ENCODE measurements at places on chromosomes 4 and X. TPM values are rescaled to one million over a fixed set of nuclear protein-coding genes. Genes with fewer than 3 reads are reported as not detected.

DNA sequence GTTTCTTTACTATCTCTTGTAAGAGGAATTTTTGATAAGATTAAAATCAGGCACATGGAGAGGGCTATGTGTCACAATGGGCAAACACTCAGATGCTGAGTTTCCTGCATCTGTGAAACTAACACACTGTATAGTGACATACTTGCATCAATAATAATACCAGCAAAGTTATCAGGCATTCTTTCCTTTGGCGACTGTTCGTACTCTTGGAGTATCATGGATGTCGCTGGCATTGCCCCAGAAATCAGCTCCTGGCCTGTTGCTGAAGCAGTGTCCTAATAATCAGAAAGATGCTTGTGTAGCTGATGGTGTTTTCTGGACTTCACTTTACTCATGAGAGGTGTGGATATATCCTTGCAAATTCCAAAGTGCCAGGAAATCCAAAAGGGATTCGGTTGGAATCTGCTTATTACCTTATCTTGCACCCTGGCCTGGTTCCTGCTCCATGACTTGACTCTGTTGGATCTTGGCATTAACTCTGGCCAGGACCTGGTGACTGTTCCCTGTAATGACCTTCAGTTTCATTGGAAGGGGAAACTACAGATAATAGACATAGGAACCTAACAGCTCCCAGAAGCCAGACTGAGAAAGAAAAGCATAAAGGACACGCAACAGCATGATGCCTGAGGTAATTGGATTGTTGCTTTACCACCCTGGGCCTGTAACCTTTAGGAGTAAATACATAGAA, 762.5 kb upstream of the GRIA3 start:
- no peak for DNase-seq

Gene UGT2B10
- 588 TPM for total RNA-seq

- no peak for DNase-seq
Measured at GRCh38 chrX:23901060-23901459, 6.7 kb downstream of the APOO start.

Gene CXCL8
- total RNA-seq, result 0.31 TPM

GRCh38 chr4:108168671-108169523, at the start of gene LEF1:
TSS of gene LEF1 (minus strand) at chr4:108168932. CDS start at chr4:108167767, 1,165 bp downstream.
- DNase-seq, result peak; percentile 34

- peak; percentile 47 for DNase-seq
Measured at GRCh38 chrX:152632445-152633097, 5.1 kb upstream of the GABRQ start.

DNA sequence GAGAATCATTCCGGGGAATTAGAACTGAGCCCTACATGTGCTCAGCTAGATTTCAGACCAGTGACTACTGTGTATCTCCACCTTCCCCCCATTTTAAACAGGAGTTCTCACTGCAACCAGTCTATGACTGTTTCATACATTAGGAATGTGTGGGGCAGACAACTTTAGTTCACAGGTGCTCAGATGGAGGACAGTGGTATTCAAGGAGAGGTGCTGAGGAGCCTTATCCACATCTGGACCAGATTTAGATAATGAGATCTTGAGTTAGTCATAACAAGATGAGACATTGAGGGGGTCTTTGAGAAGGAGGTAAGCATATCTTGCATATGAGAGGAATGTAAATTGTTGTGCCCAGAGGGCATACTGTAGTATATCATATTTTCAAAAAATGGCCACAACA, 32.8 kb upstream of the RELL1 start:
- DNase-seq, result no peak

GRCh38 chrX:106894392-106894909, 8.7 kb downstream of the RIPPLY1 start:
- DNase-seq, result peak; percentile 65
